ENCODE measurements at places on chromosomes 3 and 15. TPM values are rescaled to one million over a fixed set of nuclear protein-coding genes. Genes with fewer than 3 reads are reported as not detected.

- DNase-seq: no peak
Measured at GRCh38 chr15:38726187-38726586, 161.6 kb upstream of the RASGRP1 start.

GRCh38 chr15:101086394-101087171 is 165.3 kb downstream of the CHSY1 start:
- DNase-seq: no peak

DNA sequence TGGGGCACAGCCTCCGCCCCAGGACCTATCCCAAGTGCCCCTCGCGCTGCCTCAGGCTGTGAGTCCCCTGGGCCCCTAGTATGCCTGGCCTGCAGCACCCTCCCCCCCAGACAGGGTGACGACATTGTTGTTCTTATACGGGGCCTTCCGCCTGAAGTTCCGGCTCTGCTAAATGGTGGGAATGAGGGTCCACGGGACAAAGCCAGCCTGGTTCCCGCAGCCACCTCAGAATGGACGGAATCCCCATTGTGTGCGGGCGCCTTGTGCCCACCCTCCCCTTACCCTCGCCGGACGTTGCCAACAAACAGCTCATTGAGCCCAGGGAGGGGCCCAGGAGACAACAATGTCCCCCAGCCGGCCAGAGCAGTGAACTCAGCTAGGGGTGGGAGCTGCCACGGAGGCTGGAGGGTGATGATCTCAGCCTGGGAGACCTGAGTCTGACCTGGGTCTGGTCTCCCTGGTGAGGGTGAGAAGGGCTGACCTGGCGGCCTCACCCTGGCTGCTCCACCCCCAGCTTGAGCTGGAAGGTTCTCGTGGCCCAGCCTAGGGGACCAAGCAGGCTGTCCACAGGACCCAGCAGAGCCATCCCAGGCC is 10.2 kb upstream of the DLL4 start:
- no peak for DNase-seq

DNA sequence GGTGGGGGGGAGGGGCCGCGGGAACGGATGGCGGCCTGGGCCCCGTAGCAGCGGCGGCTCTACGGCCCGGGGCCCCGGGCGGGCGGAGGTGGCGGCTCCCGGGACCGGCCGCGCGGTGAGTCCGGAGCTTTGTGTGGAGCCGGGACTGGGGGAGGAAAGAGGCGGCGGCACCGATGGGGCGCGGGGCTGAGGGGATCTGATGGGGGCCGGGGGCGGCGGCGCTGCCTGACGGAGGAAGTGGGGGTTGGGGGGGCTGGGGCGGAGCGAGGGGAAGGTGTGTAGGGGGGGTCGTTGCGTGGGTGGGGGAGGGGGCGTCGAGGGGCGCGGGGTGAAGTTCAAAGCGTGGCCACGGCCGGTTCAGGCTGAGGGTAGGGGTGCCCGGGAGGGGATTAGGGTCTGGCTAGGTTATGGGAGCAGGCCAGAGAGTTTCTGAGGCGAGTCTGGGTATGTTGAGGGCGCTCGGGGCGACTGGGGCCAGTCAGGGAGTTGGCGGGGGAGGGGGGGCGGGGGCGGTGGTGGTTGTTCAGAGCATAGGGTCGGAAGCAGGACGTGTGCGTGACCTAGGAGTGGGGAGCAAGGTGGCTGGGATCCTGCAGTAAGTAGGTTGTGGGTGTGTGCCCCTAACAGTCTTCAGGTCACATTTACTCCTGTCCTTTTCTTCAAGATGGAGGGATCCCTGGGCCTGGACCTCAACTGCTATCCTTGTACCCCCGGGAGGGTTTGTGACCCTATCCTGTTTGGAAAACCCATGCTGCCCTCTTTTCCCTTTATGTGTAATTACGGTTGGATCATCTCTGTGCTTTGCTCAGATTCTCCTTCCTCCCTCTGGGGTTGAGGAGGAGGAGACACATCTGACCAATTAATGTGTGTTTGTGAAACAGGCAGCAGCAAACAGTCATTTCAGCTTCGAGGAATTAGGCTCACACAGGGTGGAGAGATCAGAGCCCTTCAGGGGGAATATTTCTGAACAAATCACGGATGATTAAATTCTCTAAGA is 644 bp downstream of the ZNF609 start:
- peak; percentile 57 for DNase-seq

The CLEC3B gene
- polyA plus RNA-seq: 31.9 TPM

- DNase-seq: no peak
Measured at GRCh38 chr3:143242101-143242500, 122.5 kb downstream of the CHST2 start.

DNA sequence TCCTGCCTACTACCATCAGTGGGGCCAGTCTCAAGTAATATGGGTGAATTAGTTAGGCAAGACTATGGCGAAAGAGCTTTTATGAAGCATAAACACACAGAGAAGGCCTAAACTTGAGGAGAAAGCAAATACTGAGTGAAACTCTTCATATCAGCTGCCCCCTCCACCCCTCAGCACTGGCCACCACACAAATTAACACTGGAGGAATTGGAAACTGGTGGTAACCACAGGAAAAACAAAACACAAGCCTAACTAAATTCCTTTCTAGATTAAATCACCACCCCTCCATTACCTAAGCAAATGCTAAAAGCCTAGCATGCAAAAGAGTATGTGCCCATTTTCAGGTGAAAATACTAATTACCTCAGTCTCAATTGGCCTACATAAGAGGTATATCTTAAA is 774.7 kb upstream of the NECTIN3 start:
- no peak for DNase-seq

GRCh38 chr15:66291816-66292570 is 1.4 kb upstream of the DIS3L start:
- no peak for DNase-seq

DNA sequence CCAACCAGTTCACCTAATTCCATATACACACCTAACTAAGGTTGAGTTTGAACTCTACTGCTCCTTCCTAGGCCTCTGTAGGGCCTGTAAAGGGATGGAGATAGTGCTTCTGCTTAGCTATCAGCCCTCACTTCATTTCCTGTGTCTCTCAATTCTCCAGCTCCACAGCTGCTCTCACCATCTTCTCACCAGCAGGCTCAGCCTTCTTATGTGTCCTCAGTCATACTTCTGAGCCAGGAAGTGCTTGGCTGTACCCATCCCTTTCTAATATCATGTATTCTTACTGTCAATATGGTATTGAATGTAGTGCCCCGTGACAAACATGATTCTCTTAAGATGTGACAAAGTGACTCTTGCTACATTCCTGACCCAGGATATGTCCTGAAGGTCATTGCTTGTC is 116.9 kb downstream of the SLC9A9 start:
- no peak for DNase-seq

The FAM81A gene
- 0.63 TPM for polyA plus RNA-seq

The BBX gene
- polyA plus RNA-seq: 6.8 TPM

DNA sequence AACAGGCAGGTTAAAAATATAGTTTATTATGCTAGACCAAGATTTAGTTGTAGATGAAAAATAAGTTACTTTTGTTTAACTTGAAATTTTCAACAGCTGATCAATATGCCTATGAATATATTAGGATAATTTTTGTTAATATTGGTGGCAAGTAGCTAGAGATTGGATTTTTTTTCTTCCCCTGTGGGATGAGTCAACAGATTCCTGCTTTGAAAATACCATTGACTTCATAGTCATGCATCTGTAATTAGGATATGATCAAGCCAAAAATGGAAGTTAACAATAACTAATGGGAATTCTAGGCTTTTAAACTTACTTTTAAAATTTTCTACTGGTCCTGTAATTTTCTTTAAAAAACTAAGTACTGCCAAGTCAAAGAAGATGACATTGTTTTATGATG is 211.7 kb downstream of the ZIC1 start:
- DNase-seq: no peak

DNA sequence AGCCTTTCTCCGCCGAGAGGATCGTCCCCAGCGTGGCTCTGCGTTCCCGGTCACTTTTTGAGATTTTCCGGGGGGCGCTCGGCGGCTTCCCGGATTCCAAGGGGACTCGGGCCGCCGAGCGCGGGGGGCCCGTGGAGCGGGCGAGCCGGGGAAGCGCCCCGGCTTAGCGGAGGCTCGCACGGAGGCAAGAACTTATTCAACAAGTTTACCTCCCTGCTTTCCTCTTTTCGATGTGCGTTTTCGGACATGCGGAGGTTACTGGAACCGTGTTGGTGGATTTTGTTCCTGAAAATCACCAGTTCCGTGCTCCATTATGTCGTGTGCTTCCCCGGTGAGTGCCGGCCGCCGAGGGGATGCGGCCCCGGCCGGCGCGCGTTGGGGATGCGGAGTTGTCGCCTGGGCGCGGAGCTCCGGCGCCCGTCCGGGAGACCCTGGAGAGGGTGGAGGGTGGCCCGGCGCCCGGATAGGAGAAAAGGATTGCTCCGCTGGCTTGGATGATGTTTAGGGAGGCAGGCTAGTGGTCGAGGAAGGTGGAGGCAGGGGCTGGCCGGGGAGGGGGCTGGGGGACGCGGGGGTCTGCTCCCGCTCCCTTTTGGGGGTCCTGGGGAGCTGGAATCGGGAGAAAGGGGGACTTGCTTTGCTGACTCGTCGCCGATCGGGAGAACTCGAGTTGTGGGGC is 810 bp downstream of the PTPRG start:
- peak; percentile 22 for DNase-seq

The ARMC8 gene
- polyA plus RNA-seq: 7.6 TPM

GRCh38 chr3:141346007-141346406 is 22.3 kb upstream of the ZBTB38 start:
- DNase-seq: no peak

DNA sequence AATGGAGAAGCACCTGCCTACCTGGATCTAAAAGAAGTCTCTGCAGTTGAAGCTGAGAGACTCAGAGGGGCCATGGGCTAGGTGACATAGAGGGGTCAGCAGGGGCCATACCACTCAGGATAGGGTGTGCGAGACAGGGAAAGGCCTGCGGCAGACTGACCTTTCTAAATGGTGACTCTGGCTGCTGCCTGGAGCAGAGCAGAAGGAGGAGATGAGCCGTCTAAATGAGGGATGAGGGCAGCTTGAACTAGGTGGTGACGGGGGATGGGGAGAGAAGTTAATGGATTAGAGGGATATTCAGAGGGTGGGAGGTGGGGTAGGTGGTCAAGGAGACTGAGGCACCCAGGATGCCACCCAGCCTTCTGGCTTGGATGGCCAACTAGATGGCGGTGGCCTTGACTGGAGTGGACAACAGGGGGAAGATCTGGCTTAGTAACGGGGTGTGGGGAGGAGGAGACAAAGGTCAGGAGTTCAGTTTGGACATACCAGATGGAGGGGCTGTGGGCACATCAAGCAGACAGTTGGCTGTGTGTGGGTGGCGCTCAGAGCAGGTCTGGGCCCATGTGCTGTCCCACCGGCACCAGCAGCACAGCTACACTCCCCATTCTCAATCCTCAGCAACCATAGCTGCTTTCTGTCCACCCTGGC is 3.2 kb upstream of the ITIH1 start:
- no peak for DNase-seq

The REC114 gene
- polyA plus RNA-seq: not detected

The PLA2G4B gene
- 46.1 TPM for polyA plus RNA-seq

- DNase-seq: peak; percentile 32
Measured at GRCh38 chr3:30518181-30518864, 88.1 kb upstream of the TGFBR2 start.

- no peak for DNase-seq
Measured at GRCh38 chr3:39388741-39389248, 5.6 kb downstream of the SLC25A38 start.

DNA sequence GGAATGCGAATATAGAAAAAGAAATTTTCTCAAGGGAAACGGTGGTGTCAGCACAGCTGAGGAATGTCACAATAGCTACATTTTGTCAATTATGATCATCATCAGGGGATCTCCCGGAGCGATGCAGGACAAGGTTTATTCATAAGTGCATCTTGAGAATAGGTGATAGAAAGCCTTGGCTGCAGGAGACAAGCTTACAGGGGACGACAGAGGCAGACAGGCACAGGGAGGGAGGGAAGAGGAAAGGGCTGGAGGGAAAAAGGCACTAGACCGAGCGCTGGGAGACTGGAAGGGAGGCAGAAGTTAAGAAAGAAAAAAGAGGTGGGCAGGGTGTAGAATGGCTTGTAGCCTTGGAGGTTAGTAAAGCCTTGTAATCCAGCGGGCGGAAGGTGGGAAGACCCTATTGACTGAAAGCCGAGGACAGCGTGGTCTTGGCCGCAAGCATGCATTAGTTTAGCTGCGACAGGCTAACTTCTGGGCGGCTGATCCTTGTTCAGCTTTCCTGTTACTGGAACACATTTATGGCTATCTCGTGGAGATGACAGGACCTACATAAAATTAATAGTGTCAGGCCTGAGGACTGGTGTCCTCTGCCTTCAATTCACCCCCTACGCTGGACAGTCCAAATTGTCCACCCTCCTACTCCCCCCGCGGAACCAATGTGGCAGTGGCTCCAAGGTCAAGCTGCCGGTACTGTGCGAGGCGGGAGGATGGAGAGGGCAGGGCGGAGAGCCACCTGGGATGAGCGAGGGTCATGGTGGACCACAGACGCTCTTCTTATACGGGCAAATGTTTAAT is 1.4 kb upstream of the NECTIN3 start:
- peak; percentile 48 for DNase-seq

DNA sequence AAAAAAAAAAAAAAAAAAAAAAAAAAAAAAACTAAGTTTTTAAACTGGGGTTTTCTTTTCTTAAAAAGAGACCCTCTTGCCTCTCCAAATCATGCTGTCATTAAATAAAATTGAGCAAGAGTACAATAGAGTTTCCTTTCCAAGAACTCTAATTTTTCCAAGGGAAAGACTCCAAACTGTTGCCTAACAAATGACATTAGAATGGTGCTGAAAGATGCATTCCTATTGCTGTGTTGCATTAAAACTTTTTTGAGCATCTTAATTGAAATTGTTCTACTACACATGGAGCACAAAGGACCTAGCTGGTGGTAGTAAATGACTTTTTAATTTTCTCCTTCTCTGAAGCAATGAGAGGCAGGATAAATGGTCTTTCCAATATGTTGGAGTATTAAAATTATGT is 469.1 kb upstream of the ARHGEF26 start:
- no peak for DNase-seq

GRCh38 chr15:100959066-100960050 is 40.2 kb downstream of the LRRK1 start:
- DNase-seq: no peak

The AGBL1 gene
- under 0.01 TPM for polyA plus RNA-seq

The CYP8B1 gene
- not detected for polyA plus RNA-seq

DNA sequence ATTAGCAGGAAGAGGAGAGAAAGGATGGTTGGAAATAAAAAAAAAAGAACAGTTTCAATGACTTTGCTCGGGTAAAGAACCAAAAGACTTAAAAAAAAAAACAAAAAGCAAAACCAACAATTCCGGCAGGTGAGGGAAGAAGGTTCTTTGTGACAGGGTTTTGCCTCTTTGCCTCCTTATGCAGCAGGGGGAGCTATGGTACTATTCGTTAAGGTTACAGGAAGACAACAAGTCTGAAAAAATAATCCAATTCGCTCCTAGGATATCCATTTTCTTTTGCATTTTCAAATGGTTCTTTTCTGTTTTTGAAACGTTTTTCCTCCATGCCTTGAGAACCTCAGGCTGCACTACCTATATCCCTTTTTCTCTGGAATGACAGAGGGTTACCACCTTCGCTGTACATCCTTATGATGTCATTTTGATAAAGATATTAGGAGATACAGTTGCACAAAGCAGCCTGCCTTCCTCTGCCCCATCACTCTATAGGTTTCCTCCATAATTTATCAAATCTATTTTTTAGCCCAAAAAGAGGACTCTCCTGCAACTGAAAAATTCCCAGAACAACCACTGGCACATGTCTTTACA is 55.0 kb downstream of the CFAP20DC start:
- no peak for DNase-seq

GRCh38 chr3:148075771-148076716 is 621.7 kb upstream of the AGTR1 start:
- DNase-seq: no peak

GRCh38 chr15:47862402-47862801 is 145.1 kb downstream of the SEMA6D start:
- no peak for DNase-seq

The GPR149 gene
- polyA plus RNA-seq: not detected
